Lower leg skin (tissue), 4 donors: ENCODE measurements at places on chromosomes 7 and 10. TPM values are rescaled to one million over a fixed set of nuclear protein-coding genes. Genes with fewer than 3 reads are reported as not detected.

ERVW-1 gene
- not detected for total RNA-seq

- no peak for DNase-seq
Observed at GRCh38 chr10:31262672-31263071, 56.3 kb upstream of the ZEB1 start.

DNA sequence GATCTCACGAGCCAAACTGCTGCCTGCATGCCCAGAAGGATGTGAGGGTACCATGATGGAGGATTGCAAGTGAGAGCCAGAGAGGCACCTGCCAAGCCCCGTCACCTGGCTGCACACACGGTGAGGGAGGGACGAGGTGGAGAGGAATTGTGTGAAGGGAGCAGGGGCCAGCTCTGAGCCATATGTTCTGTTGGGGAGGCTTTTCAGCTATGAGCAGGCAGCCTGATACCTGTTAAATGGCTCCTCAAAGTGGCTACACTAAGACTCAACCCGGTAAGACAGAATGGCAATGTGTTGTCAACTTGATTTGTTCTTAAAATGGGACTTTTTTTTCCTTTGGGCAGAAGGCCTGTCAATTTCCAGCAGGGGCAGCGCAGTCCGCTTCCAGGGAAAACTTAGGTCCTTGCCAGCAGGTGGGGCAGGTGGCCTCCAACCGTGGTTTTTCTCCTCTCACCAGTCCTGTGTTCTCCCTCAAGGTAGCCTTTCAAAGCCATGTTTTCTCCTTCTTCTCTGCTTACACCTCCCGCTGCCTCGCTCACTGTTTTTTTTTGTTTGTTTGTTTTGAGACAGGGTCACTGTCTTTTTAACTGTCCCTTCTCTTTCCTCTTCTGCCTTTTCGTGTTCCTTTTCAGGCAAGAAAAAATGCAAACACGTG lies 57.7 kb upstream of the ZNRF2 start:
- DNase-seq = no peak

ZCCHC24 gene
- 10.7 TPM for total RNA-seq

SOSTDC1 gene
- 32.1 TPM for total RNA-seq

GRCh38 chr7:73742338-73742752 lies 3.7 kb upstream of the ABHD11 start:
- no peak for DNase-seq
